GM12891 (cell line): ENCODE measurements at places on chromosomes 7 and 10.

- DNase-seq = no peak
These were observed 1130.0 kb downstream of the DNAJB9 start for GRCh38 chr7:109699661-109700060.

GRCh38 chr7:2106924-2107323 lies 125.8 kb downstream of the MAD1L1 start:
- DNase-seq = no peak

DNA sequence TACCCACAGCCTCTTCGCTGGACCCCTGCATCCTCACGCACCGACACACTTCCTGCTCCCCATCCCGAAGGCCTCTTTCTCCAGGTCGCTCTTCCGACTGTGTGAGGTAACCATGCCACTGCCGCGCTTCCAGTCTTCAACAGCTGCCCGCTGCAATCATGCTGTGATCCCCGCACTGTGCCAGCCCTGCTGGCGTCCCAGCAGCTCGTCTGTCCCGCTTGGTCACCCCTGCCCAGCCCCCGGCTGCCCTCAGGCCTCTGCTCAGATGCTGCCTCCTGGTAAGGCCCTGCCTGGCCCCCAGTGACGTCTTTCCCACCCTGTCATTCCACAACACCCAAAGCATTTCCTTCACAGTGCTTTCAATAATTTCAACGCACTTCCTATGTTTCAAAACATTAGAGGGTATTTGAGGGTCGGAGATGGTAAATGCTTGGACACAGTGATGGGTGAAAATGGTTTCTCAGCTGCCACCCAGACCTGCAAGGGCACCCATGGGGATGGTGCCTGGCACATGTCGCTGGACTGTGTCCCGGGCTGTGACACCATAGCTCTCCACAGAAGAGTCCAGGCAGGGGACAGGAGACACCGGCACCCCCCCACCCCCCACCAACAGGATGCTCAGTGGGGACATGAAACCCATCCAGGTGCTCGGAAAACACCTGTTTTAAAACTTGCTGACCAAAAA lies 125.2 kb downstream of the MAD1L1 start:
- no peak for DNase-seq

DNA sequence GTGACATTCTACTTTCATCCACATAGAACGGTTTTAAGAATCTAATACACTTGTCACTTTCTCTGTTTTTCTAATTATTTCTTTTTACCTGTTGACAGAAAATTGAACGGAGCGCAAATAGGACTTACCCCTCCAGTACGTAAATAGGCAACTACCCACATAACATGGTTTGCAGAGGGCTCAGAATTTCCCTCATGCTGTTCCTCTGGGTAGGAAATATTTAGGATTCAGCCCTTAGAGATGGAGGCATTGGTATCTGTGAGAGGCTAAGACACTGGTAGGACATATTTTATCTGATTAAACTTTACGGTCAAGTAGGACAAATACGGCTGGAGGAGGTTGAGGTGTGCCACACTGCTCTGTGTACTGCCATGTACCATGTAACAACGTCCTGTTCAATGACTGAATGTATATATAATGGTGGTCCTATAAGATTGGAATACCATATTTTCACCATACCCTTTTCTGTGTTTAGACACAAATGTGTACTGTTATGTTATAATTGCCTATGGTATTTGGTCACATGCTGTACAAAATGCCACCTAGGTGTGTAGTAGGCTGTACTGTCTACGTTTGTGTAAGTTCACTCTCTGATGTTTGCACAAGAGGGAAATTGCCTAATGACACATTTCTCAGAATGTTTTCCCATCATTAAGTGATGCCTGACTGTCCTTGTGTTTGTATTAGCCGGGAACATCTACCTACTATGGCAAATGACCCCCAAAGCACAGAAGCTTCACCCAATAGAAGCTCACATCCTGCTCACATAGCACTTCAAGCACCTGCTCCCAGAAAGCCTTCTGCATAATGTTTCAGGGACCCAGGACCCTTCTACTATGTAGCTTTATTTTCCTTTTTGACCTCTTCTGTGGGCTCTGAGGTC lies 429.4 kb upstream of the AKR1E2 start:
- DNase-seq = no peak

DNA sequence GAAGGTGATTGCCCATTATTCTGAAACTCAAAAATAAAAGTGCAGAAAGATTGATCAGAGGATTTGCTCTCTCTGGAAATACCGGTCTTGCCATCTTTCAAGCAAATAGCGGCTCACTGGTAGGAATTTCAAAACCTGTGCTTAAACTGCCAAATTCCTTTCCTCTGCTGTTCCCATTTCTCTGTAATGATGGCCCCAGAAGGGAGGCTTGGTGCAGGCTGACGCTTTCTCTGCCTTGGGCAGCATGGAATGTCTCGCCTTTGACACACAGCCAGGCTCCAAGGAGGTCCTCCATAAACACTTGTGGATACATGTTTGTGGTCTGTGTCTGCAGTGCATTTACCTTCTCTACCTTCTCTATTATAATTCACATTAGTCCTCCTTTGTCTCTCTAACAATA lies 146.8 kb downstream of the HIBADH start:
- no peak for DNase-seq

DNA sequence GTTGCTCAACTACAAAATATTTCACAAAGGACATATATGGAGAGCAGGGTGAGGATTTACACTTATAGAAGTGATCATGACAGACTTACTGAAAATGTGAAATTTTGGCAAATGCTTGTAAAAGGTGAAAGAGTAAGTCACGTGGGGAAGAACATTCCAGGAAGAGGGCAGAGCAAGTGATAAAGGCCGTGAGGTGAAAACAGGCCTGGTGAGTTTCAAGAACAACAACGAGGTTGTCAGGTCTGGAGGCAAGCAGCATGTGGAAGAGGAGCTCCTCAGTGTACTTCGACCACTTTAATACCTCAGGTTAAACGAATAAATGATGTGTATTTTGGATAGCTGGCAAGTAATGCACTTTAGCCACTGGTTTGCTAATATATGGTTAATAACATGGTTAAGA lies 706.7 kb downstream of the PCDH15 start:
- no peak for DNase-seq

- DNase-seq = no peak
These were observed 33.6 kb downstream of the VSTM4 start for GRCh38 chr10:49081547-49082275.

- no peak for DNase-seq
These were observed 67.5 kb downstream of the NT5C2 start for GRCh38 chr10:103125323-103126267.

- peak; percentile 9 for DNase-seq
These were observed 277.6 kb upstream of the SORCS1 start for GRCh38 chr10:107442035-107442505.

GRCh38 chr10:99967961-99968360 lies 41.8 kb downstream of the DNMBP start:
- no peak for DNase-seq

DNA sequence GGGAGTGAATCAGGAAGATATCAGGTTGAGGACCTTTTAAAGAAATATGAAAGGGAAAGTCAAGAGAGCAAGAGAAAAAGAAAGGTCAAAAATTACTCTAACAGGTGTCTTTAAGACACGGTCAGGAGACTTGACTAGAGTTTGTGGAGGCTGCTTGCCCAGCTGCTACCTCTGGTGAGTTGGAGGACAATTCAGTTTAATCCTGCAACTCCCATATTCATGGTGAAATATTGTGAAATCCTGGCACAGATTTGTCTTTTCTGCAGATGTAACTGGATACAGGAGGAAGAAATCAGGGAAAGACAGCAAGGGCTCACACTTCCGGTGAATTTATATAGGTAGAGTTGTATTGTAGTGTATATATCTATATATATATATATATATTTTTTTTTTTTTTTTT lies 93.5 kb downstream of the AKAP9 start:
- no peak for DNase-seq

GRCh38 chr7:22252016-22252415 lies 104.9 kb downstream of the RAPGEF5 start:
- DNase-seq = no peak

DNA sequence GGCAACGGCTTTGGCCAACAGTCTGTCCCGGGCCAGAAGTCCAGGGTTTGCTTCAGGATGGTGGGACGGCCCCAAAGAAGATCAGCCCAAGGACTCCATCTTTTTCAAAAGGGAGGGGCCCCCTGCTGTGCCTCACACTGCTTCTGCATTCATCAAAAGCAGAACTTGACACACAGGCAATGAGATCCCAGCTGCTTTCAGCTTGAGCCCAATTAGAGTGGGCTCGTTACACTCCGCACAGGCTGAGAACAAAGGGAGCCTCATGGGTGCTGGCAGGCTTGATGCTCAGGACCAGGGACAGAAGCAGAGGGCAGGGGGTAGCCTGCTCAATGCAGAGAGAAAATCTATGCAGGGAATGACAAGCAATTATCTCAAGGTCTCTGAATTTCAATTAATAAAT lies 45.5 kb downstream of the VOPP1 start:
- no peak for DNase-seq

GRCh38 chr7:1054861-1055450 lies 10.6 kb downstream of the GPR146 start:
- DNase-seq = no peak

GRCh38 chr10:14801723-14802122 lies 27.0 kb upstream of the FAM107B start:
- no peak for DNase-seq

DNA sequence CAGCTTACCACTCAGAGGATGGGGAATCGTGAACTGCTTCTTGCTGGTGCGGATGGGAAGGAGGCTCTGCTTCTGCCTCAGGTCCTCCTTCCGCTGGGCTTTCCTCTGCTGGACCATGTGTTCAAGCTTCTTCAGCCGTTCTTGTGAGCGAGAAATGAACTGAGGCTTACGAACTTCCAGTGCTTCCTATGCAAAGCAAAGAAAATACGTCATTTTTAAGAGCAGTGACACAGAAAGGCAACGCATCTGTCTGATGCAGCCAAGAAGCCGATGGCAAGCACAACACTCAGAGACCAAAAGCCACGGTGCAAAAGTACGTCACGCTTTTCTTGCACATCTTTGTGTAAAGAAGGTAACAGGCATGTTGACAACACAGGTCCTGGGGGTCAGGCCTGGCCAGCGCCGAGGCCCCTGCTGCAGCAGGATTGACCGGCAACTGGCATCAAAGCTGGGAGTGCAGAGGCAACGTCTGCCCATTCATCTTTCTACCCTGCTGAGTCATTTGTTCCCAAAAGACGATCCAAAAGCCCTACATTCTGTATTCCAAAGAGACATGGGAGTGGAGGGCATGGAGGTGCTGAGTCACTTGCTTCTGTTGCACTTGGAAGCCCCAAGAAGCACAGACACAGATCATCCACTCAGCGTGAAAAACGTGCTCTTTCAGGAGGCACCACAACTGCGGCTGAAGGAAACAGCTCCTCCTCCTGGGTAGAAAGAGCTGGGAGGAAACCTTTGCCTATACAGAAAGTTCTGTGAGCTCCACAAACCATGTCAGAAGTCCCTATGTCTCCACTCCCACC lies 71.0 kb upstream of the ADAM12 start:
- DNase-seq = no peak

GRCh38 chr7:120793213-120793936 lies 64.6 kb downstream of the TSPAN12 start:
- no peak for DNase-seq

DNA sequence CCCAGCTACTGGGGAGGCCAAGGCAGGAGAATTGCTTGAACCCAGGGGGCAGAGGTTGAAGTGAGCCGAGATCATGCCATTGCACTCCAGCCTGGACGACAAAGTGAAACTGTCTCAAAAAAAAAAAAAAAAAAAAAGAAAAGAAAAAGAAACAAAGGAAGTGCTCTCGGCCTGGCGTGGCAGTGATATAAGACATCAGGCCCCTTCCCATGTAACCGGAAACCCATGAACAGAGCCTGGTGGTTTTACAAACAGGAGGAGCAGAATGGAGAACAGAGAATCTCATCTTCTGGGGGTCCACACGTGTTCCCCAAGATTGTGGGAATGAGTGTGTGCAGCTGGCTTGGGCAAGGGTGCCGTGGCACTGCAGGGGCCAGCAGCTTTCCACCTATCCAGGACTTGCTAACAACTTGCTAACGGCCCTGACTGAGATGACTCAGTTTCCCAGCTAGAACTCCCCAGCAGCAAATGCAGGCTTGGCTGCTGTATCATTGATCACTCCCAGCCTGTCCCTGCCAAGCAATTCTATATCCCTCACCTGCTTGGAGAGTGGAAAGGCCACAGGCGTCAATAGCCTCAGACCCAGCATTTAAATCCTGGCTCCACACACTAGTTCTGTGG lies 103.0 kb downstream of the COL26A1 start:
- no peak for DNase-seq

DNA sequence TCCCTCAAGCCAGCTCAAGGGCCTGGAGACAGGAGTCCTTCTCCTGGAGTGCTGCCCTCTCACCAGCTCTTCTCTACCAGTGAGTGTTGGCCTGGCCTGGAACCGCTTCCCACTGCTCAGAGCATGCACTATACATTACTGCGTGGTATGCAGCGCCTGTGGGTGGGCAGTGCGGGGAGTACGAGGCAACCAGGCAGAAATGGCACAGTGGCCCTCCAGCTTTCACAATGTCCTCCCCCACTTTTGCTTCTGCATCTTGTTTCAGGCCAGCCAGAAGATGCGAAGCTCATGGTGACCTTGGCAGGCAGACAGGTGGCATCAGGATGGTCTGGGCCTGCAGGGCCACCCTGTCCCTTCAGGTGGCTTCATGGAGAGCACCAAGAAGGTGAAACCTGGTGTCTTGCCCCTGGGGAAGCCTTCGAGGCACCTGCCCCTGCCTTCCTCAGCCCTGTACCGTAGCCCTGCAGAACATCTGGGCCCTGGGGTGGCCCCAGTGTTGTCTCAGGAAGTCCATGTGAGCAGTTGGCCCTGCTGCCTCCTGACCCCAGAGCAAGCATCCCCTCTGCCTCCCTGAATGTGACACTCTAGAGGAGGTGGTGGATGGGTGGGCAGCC lies 35.8 kb downstream of the RASGEF1A start:
- no peak for DNase-seq

DNA sequence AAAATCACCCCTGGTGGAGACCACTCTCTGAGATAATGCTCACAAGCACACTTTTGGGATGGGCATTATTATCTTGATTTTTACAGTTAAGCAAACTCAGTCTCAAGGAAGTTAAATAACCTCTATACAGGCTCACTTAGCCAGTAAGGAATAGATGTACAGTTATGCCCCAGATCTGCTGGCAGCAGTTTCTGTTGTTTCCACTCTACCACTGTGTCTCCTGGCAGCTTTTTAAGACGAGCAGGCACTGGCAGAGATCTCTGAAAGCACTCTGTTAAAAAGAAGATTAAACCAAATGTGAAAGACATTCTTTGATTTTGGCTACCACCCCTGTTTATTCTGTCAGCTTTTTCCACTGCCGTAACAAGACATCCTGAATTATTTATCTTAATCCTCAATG lies 73.2 kb downstream of the SRI start:
- DNase-seq = no peak

- no peak for DNase-seq
These were observed 79.2 kb downstream of the SRPK2 start for GRCh38 chr7:105309235-105310169.

GRCh38 chr10:119713744-119714483 lies 11.9 kb upstream of the INPP5F start:
- no peak for DNase-seq

DNA sequence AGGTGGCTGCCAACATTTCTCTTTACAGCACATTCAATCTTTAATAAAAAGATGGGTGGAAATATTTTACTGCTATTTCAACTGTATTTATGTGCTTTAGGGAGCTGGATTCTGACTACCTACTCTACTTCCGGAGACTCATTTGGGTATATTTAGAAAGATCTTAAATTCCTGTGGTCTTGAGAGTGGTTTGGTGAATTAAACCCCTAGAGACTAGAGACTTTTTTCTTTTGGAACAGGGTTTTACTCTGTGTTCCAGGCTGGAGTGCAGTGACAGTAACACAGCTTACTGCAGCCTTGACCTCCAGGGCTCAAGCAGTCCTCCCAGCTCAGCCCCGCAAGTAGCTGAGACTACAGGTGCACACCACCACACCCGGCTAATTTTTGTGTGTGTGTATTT lies 79.0 kb upstream of the HABP2 start:
- DNase-seq = no peak

GRCh38 chr10:14562218-14563075 lies 212.2 kb downstream of the FAM107B start:
- DNase-seq = no peak
